Stimulated activated naive B cell treated with anti-CD40 and anti-IgM and Interleukin-4, amounts not matched to agents 10 μg/mL and 1 μg/mL and 100 μg/mL, for 72 hours (primary cell): ENCODE measurements at places on chromosomes 13 and 19.

DNA sequence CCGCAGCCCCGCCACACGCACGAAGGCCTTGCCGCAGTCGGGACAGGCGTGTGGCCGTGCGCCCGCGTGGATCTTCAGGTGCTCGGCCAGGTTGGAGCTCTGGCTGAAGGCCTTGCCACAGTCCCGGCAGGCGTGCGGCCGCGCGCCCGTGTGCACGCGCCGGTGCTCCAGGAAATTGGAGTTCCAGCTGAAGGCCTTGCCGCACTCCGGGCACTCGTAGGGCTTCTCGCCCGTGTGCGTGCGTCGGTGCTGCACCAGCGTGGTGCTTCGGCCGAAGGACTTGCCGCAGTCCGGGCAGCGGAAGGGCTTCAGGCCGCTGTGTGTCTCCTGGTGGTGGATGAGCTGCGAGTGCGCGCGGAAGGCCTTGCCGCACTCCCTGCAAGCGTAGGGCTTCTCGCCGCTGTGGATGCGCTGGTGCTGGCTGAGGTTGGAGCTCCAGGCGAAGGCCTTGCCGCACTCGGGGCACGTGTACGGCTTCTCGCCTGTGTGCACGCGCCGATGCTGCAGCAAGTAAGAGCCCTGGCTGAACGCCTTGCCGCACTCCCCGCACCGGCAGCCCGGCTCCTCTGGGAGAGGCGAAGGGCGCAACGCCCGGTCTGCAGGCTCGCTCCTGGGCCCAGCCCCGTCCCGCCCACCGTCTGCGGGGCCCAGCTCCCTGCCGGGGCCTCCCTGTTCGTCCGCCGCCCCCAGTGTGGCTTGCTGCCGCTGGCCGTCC is 3.6 kb upstream of the A1BG start:
- DNase-seq = no peak

- no peak for DNase-seq
Observed at GRCh38 chr19:20612711-20613316, 47.2 kb upstream of the ZNF737 start.

GRCh38 chr19:9456018-9456689 is 20.8 kb upstream of the ZNF266 start:
- no peak for DNase-seq

GRCh38 chr19:49690656-49691242 is at the start of gene CPT1C:
CPT1C (plus strand) TSS chr19:49691116; CDS start chr19:49692253, 1,137 bp downstream.
- DNase-seq = no peak

DNA sequence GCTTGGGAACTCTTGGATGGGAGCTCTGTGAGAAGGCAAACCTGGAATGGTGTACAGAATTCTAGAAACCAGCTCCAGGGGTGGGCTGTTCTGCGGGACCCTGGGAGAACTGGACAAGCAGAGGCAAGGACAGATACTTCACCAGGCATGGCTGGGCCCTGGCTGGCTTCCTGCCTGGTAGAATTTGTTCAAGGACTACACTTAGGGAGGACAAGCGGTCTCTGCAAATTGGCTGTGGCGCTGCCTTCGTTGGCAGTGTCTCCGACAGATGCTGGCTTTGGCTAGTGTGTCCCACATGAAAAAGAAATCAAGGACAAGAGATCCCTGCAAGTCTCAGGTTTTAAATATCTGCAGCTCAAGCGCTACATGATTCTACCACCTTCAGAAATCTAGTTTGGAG is 12.4 kb downstream of the CEBPG start:
- DNase-seq = no peak

GRCh38 chr19:32576790-32577189 is 4.2 kb upstream of the PDCD5 start:
- no peak for DNase-seq

- DNase-seq = no peak
Observed at GRCh38 chr13:89486065-89486464, 1814.9 kb downstream of the SLITRK5 start.

DNA sequence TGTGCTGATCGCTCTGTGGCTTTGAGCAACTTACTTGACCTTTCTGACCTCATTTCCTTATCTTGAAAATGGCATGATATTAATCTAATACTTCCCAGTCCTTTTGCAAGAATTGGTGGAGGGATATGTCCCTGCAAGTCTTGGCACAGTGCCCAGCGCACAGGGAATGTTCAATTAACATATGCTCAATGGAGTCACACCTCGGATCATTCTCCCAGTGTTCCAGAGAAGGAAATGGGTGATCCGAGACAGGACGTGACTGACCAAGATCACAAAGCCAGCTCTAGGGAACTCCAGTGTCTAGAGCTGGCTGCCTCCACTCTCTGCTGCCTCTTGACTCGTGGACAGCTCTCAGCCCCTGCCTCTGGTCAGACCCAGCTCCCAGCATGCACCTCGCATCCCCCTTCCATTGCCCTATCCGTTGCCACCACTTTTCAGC is 3.6 kb downstream of the CDC42EP5 start:
- no peak for DNase-seq

DNA sequence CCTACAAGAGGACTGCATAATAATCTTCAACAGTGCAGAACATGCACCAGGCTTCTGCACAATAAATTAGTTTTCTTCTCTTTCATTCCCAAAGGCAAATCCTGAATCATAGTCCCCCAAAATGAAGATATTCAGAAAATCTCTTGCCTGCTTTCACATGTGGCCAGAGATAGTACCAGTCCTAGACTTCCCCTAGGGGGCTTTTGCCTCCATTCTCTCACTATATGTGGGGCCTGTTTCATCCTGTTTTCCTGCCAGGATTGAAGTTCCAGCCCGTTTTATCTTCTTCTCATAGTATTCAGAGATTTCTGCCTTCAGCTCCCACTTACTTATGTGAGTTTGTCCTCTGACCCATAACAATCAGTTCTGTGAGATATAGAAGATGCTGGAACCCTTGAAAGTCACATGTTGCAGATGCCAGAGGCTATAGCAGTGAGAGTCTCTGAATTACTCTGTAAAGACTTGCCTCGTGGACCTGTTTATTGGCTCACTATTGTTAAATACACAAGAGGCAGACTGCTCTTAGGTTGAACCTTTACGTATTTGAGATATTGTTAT is 421.9 kb upstream of the PCDH9 start:
- DNase-seq = no peak

GRCh38 chr13:97435323-97435722 is 1.4 kb downstream of the RAP2A start:
- DNase-seq = no peak

- DNase-seq = no peak
Observed at GRCh38 chr13:31530922-31531321, 208.4 kb upstream of the RXFP2 start.

- DNase-seq = no peak
Observed at GRCh38 chr13:60328073-60328472, 68.9 kb upstream of the TDRD3 start.

GRCh38 chr19:29247872-29248271 is 34.9 kb upstream of the UQCRFS1 start:
- DNase-seq = no peak

- no peak for DNase-seq
Observed at GRCh38 chr13:73940098-73940497, 194.1 kb downstream of the KLF12 start.

DNA sequence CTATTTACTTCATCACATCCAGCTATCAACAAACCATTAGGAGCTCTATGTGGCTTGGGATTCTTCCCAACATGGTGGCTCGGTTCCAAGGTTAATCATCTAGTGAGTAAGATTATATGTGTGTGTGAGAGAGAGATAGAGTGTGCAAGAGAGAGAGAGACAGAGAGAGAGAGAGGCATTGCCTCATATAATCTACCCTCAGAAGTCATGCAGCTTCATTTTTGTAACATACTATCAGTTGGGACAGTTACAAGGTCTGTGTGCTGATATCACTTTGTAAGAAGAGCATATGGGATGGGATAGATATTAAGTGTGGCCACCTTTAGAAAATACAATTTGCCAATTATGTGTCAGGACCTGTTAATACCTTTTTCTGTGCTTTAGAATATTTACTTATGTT is 104.1 kb downstream of the NDFIP2 start:
- DNase-seq = no peak

DNA sequence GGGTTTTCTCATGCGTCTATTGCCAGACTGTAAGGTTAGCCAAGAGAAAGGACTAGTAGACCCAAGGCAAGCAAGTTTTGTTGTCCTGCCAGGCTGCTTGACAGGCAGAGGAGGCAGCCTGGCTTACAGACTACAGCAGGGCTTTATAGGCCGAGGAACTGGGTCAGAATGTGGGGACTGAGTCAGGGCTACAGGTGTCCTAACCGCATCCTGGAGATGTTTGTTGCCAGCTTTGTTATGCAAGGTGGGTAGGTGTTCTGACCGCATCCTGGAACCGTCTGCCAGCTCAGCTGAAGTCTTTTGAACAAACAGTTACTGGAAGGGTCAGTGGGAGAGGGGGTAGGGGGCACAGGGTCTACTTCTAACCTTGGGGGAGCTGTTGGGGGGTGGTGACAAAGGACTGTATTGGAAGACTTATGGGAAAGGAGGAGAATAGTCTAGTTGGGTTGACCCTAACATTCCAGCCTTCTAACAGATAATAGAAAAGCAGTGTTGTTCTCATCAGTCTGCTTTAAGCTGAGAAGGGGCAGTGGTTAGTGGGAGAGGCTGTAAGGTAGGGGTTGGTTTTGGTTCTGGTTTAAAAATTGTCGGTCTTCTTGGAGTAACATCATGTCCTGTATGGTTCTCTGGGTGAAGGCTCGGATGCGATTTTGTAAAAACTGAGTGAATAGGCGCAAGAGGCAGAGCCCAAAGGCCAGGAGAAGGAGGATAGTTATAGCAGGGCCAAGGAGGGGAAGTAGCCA is 913.8 kb upstream of the SLITRK5 start:
- no peak for DNase-seq

GRCh38 chr19:54888239-54888638 is 14.2 kb downstream of the FCAR start:
- DNase-seq = no peak

DNA sequence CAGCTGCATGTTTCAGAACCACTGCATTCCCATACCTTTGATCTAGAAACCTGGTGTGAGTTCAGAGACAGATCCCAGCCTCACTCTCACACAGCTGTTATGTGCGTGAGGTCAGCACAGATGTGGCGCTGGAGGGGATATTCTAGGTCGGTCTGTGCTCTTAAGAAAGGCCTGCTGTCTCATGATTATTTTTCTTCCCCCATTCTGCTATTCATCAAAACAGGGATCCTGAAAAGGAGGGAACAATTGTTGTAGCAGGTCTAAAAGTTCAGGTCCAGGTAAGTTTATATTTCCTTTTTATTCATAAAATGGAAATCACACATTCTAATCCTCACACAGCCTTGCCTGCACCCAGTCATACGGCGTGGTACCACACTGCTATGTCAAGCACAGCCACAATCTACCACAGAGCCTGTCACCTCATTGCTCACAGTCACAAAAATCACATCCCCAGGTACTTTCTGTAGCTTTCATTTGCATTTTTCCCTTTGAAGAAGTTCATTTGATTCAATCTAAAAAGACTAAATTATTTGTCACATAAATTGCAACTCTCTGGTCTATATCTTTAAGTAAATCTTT is 867 bp downstream of the ZNF546 start:
- no peak for DNase-seq

DNA sequence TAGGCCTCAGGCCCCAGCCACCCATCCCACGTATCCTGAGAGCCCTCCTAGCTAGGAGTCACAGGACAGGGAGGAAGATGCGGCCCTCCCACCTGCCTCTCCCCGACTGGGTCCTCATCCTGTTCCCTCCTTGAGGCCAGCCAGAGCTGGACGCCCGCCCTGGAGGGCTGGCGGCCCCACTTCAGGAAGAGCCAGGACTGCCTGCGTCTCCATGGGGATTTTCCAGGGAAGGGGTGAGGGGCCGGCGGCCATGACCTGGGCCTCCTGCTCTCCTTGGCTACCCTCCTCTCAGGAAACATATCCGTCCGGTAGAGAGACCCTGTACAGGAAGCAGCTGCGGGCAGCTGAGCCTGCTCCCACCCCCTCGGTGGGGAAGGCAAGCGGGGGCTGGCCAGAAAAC is 11.3 kb upstream of the PRKD2 start:
- no peak for DNase-seq

- DNase-seq = no peak
Observed at GRCh38 chr13:90107661-90108060, 1239.8 kb upstream of the MIR17HG start.

DNA sequence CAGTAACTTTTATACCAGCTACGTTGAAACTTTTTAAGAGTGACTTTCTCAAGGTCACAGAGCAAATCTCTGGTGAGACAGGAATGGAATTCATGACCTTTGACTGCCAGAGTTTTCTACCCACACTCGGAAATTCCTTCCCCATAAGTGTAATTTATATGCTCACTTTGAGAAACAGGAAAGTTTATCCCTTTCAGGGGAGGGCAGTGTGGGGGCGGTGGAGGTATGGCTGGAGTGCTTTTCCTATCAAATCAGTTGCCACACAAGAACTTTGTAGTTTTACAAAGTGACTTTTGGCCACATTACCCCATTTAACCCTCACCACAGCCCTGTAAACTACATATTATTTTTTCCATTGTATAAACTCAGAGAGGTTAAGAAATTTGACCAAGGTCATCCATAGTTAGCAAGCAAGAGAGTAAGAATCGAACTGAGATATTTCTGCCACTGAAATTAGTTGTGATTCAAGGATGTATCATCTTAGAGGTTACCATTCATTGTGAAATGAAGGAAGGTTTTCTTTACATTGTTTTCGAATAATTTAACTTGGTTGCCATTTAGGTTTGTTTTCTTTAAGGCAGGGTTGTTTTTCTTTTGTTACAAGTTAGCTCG is 5.9 kb downstream of the KLF12 start:
- no peak for DNase-seq

- no peak for DNase-seq
Observed at GRCh38 chr13:23790577-23791170, 98.5 kb downstream of the MIPEP start.

- DNase-seq = no peak
Observed at GRCh38 chr13:41660411-41660810, 203.1 kb downstream of the RGCC start.

DNA sequence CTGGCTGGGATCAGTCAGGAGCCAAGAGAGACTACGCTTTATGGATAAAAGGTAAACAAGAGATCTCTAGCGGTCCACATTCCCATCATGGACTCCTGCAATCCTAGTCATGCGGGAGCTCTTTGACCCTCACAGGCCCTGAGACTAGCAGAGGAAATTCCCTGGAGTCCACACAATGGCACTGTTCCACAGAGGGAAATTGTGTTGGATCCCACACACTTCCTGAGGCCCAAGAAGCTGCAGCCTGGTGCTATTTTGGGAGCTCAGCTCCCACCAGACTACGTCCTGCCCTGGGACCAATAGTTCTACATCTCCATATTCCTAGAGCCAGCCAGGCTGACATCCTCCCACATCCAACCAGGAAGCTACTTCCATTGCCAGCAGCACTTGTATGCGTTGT is 2358.4 kb downstream of the PCDH9 start:
- no peak for DNase-seq

- DNase-seq = no peak
Observed at GRCh38 chr19:18440415-18440877, 2.5 kb upstream of the ISYNA1 start.

GRCh38 chr19:12985049-12985776 is 10.1 kb upstream of the NFIX start:
- DNase-seq = peak; percentile 21

GRCh38 chr13:77378662-77379061 is 51.8 kb upstream of the MYCBP2 start:
- no peak for DNase-seq
